Thoracic aorta (tissue), 2 donors: ENCODE measurements at places on chromosomes 6 and 20. TPM values are rescaled to one million over a fixed set of nuclear protein-coding genes. Genes with fewer than 3 reads are reported as not detected.

The CLDN20 gene
- not detected for total RNA-seq

The TRIM27 gene
- 61.9 TPM for total RNA-seq

- DNase-seq: no peak
Observed at GRCh38 chr6:121835662-121836061, 400.2 kb downstream of the GJA1 start.

- DNase-seq: no peak
Observed at GRCh38 chr6:145669627-145670034, 65.7 kb downstream of the EPM2A start.

DNA sequence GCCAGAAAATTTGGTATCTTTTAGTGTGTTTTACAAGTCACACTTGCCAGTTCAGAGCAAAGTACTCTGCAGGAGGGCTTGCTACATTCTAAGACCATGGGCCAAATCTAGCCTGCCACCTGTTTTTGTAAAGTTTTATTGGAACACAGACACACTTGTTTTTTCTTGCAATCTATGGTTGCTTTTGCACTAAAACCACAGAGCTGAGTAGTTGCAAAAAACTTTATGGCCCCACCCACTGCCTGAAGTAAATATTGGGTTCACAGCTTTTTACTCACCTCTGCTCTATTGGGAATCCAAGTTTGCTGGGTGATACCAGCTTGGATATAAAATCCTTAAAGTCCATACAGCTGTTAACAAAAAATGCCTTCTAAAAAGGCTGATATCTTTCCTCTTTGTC, 109.0 kb downstream of the ZFP64 start:
- DNase-seq: no peak

- no peak for DNase-seq
Observed at GRCh38 chr20:9200196-9200595, 131.3 kb downstream of the PLCB4 start.
